ENCODE measurements at places on chromosomes 4 and X.

- no peak for DNase-seq
- H3K27me3 ChIP-seq = peaks cover 47% of the 10 kb centered on the region
- H3K27ac ChIP-seq = no peak overlapping the region
- no peaks in the 10 kb centered on the region for H3K4me1 ChIP-seq
- no peaks in the 10 kb centered on the region for H3K36me3 ChIP-seq
- H3K4me3 ChIP-seq = no peak overlapping the region
Measured at GRCh38 chr4:4225915-4226605, 669 bp downstream of the OTOP1 start.

DNA sequence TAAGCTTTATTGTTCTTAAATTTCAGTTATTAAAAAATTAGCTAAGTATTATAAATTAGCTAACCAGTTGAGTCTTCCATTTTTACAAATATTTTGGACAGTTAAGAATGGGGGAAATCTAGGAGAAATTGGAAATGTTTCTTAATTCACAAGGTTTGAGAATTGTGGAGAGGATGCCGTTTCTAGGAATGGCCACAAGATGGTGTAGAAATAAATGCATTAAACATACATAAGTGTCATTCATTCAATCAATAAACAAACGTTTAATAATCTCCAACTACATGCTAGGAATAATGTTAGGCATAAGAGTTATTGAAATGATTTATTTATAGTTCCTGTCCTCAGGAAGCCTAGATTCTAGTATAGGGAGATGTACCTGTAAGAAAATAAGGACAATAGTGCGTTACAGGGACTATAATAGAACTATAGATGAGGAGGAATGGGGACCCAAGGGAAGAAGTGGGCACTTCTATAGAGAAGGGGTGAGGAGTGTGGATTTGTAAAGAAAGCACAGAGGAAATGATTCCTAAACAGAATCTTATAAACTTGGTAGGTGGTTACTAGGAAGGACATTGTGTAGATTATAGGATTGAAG, 195.7 kb upstream of the ANK2 start:
- peaks cover 15% of the 10 kb centered on the region for H3K4me1 ChIP-seq
- H3K27ac ChIP-seq = no peak overlapping the region
- DNase-seq = no peak
- H3K4me3 ChIP-seq = no peak overlapping the region
- H3K27me3 ChIP-seq = no peaks in the 10 kb centered on the region

GRCh38 chrX:72295745-72296144, 10.0 kb downstream of the CITED1 start:
- DNase-seq = no peak
- no peaks in the 10 kb centered on the region for H3K4me1 ChIP-seq
- H3K27me3 ChIP-seq = no peaks in the 10 kb centered on the region
- no peak overlapping the region for H3K4me3 ChIP-seq

- H3K4me3 ChIP-seq = no peak overlapping the region
- DNase-seq = no peak
- no peaks in the 10 kb centered on the region for H3K36me3 ChIP-seq
- H3K4me1 ChIP-seq = no peaks in the 10 kb centered on the region
- no peak overlapping the region for H3K27ac ChIP-seq
Measured at GRCh38 chr4:41325901-41326300, 69.2 kb downstream of the UCHL1 start.

DNA sequence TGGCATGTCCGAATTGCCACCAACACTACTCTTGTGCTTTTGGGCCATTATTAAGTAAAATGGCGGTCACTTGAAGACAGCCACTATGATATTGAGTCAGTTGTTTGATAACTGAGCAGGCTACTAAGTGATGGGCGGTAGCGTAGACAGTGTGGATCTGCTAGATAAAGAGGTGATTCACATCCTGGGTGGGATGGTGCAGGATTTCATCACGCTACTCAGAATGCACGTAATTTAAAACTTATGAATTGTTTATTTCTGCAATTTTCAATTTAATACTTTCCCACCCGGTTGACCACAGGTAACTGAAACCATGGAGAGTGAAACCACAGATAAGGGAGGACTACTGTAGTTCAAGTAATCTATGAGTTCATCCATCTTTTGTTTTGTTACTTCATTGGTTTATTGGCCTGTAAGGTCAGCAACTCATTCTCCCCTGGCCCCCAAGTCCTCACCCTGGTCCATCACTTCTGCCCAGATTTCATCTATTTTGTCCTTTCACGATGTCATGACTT, 2.9 kb downstream of the ARAF start:
- no peaks in the 10 kb centered on the region for H3K27me3 ChIP-seq
- H3K4me3 ChIP-seq = no peak overlapping the region
- no peak for DNase-seq
- H3K36me3 ChIP-seq = peaks cover 36% of the 10 kb centered on the region

DNA sequence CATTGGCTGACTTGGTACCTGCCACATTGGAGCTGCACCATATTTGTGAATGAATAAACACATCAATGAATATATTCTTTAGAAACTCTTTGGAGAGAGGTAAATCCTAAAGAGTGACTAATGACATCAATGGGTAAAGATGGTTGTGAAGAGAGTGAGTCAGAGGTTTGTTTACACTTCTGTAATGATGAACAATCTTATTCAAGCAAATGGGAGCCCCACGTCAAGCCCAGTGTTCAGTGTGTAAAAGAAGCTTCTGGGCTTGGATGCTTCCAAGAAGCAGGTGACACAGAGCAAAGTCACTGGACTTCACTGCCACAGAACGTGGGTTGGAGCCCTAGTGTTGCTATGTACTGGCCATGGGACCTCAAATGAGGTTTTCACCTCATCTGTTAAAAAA, 319.0 kb downstream of the STK32B start:
- no peaks in the 10 kb centered on the region for H3K4me1 ChIP-seq
- H3K36me3 ChIP-seq = no peaks in the 10 kb centered on the region
- H3K27ac ChIP-seq = no peak overlapping the region
- no peak for DNase-seq

- no peaks in the 10 kb centered on the region for H3K27me3 ChIP-seq
- H3K4me1 ChIP-seq = peaks cover 89% of the 10 kb centered on the region
- peak overlapping the region; percentile 87 for H3K27ac ChIP-seq
- H3K36me3 ChIP-seq = no peaks in the 10 kb centered on the region
Measured at GRCh38 chr4:143386812-143387211, 50.1 kb downstream of the GAB1 start.

GRCh38 chr4:137664416-137664815, 132.1 kb upstream of the PCDH18 start:
- H3K36me3 ChIP-seq = no peaks in the 10 kb centered on the region
- no peak overlapping the region for H3K4me3 ChIP-seq
- H3K27ac ChIP-seq = no peak overlapping the region

All from gastrocnemius medialis (tissue), 4 donors.